Stimulated activated CD4-positive, alpha-beta T cell treated with anti-CD3 and anti-CD28 coated beads, Interleukin-12 subunit alpha, Interleukin-12 subunit beta, amount 100 ng/mL, for 48 hours (primary cell): ENCODE measurements at places on chromosomes 12 and 14.

GRCh38 chr12:130366159-130366558 is 28.5 kb downstream of the PIWIL1 start:
- DNase-seq: no peak

DNA sequence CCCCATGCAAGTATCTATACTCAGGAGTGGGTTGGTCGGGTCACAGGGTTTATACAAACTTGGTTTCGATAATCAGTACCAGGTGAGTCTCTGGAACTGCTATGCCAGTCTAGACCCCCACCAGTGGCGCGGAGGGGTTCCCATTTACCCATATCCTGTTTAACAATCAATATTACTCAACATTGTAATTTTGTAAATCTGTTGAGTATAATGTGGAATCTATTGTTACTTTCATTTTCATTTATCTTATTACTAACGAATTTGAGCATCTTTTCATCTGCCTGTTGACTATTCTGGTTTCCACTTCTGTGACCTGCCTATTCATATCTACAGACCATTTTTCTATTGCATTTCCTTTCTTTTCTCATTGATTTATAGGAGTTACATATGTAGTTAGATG is 275.2 kb upstream of the CRY1 start:
- DNase-seq: peak; percentile 16

DNA sequence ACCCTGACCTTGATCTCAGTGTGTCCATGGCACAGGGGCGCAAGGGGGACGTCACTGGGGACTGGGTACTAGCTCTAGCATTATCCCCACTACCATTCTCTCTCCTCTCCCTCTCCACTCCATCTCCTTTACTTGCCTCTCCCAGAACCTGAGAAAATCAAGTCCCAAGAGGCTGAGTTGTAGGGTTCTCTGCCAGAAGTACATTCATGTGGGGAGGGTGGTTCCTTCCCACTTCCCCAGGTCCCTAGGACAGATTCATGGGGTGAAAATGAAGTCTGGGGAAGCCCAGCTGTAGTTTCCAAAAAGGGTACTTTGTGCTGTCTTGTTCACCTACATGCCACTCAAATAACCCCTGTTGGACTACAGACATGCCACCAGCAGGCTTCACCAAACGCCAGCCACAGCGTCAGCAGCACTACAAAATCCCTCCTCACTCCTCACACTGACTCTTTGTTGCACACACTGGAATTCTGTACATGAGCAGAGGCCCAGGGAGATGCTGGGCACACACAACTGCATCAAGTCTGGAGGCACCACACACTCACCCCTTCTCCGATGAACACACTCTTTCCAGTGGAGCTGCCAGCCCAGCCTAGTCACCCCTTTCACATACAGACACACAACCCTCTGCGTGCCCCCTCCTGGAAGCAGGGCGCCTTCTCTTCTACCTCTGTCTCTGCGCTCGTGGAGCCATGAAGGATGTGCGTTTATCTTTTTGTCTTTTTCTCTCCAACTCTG is 6.9 kb downstream of the RARG start:
- no peak for DNase-seq

GRCh38 chr12:40970320-40970907 is 217.7 kb upstream of the PDZRN4 start:
- DNase-seq: no peak

DNA sequence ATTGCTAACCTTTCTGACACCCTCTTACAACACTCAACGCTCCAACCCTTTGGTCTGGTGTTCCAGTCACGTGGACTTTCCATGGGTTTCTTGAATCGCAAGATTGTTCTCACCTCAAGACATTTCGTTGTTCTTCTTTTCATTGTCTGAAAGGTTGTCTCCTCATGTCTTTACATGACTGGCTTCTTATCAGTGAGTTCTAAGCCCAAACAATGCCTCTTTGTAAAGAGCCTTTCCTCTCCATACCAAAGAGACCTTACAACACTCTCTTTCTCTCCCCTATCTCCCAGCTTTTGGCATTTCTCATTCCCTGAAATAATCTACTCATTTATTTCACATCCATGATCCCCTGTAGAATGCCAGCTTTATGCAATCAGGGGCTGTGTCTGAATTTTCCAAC is 1144.8 kb downstream of the AACS start:
- no peak for DNase-seq

- no peak for DNase-seq
These were observed 579.4 kb downstream of the ALG10 start for GRCh38 chr12:34601689-34602088.

DNA sequence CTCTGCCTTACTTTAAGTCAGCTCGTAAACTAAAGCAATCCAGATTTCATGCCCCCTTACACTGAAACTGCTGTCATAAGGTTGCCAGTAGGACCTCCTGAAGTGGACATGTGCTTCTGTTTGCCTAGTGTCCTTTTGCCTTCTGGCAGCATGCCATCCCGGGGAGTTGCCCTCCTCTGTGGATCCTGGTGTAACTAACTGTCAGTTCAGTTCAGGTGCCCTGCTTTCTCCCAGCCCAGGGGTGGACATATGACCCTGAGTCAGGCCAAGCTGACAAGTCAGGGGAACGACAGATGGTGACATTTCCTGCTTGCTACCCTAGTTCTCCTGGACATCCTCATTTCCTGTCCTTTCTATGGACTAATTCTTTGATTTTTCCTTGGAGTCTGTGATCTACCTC is 25.6 kb downstream of the AKAP6 start:
- no peak for DNase-seq

GRCh38 chr14:92926931-92927330 is 4.0 kb downstream of the CHGA start:
- DNase-seq: no peak

- no peak for DNase-seq
These were observed 266.9 kb downstream of the KTN1 start for GRCh38 chr14:55846826-55847446.

DNA sequence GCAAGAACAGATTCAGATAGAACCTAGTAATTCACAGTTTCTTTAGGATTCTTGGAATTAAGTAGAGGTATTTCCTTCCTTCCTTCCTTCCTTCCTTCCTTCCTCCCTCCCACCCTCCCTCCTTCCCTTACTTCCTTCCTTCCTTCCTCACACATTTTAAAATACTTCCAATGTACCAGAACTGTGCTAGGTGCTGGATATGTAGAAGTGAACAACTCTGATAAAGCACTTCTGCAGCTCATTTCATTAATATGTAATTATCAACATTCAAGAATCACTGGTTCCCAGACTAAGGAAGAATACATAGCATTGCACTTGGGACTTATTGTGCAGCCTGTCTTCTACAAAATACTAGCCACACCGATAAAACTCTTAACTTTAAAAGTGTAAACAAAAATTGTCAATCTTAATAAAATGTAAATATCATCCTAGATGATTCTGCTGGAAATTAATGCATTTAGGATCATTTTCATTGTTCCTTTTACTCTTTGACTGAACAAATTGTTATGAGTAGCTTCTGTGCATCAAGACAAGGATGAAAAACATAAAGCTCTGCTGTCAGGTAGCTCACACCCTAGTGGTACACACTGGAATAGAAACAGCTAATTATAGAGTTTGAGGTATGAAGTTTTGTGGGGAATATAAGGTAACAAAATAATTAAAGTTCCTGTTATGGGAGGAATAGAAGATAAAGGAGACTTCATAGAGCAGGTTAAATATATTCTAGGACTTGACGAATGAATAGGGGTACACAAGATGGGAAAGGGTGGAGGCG is 99.9 kb upstream of the MYF6 start:
- no peak for DNase-seq

- no peak for DNase-seq
These were observed 385.9 kb downstream of the BMP4 start for GRCh38 chr14:53570411-53571387.

DNA sequence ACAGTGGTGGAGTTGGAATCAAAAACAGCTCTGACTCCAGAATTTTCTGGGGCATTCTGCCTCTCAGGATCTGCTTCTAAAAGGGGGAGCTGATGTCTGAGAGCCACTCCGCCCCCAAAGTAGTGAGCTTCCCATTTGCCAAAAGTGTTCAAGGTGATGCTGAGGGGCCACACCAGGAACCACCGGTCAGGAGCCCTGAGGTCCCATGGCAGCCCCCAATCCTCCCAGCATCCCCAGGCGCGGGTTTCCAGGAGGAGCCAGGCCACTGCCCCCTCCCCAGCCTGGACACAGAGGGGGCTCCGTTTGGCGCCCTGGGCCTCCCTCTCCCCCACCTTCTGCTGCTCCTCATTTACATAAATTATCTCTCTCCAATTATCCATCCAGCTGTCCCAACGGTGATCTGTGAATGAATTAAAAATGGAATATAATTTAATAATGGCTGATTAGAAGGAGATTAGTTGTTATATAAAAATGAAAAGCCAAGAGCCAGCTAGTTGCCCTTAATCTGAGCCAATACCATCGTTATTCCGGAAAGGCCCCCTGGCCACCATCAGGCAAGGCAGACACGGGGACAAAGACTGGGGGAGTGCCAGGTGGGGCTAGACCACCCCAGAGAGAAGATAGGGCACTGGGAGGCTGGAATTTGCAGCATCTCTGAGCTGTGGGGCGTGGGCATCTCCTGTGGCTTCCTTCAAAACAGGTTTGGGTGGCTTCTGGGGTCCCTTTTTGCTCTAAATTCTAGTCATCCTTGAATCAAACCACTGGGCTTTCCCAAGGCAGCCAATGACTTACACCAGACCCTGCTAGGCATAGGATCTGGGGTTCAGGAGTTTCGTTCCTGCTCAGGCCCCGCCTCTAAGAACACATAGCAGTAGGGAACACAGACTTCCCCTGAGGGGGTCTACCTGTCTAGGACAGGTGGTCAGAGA is 19.7 kb upstream of the VSX2 start:
- no peak for DNase-seq
